Ureter (tissue), 1 donor: ENCODE measurements at places on chromosomes 5 and 9. TPM values are rescaled to one million over a fixed set of nuclear protein-coding genes. Genes with fewer than 3 reads are reported as not detected.

The GDA gene
- 6.6 TPM for total RNA-seq

The SOHLH1 gene
- not detected for total RNA-seq

The KCNV2 gene
- total RNA-seq: not detected

GRCh38 chr5:75059912-75060545 lies 7.7 kb upstream of the GCNT4 start:
- DNase-seq: no peak

DNA sequence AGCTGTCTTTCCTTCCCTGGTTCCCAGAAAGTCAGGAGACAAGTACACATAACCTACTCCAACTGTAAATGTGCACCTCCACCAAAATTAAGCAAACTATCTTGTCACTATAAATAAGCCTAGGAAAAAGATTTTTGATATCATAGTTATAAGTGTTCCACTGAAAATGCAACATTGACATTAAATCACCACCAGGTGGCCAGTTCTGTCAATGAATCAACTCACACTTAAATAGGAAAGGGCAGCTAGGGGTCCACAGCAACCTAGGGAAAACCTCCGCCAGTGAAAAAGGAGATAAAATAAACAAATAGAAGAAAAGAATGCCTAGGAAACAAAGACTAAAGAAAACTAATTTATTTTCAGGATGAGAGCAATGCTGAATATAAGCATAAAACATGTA lies 243.0 kb upstream of the PTPRD start:
- no peak for DNase-seq

- DNase-seq: no peak
Measured at GRCh38 chr9:108831496-108832178, 24.1 kb downstream of the ACTL7B start.

GRCh38 chr5:178421128-178421527 lies 169.1 kb downstream of the COL23A1 start:
- no peak for DNase-seq

DNA sequence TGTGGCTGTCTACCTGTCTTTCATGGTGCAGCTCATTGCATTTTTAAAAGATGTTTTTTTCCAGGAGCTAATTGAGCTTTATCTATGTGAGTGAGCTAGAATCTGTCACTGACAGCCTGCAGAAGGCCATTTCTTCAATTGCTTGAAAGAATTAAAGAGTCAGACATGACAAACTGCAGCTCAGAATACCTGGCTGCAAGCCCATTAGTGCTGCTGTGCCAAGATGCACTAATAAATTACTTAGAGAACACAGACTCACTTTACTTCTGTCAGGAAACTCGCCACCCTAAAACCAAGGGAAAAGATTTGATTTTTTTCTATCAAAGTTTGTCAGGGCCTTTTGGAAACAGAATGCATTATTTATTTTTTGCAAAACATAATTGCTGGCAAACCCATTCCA lies 368.3 kb downstream of the CAAP1 start:
- DNase-seq: peak; percentile 52

DNA sequence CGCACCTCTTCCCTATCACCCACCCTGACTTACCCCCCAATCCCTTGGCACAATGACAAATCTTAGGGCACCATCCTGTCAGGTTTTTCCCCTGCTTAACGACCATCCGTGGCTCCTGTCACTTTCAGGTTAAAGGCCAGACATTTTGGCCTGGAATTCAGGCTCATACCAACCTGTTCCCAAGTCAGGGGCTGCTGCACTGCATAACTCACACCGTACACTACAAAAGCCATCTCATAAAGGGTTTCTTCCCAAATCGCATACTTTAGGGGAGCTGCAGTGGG lies 7.5 kb upstream of the AKNA start:
- DNase-seq: no peak

DNA sequence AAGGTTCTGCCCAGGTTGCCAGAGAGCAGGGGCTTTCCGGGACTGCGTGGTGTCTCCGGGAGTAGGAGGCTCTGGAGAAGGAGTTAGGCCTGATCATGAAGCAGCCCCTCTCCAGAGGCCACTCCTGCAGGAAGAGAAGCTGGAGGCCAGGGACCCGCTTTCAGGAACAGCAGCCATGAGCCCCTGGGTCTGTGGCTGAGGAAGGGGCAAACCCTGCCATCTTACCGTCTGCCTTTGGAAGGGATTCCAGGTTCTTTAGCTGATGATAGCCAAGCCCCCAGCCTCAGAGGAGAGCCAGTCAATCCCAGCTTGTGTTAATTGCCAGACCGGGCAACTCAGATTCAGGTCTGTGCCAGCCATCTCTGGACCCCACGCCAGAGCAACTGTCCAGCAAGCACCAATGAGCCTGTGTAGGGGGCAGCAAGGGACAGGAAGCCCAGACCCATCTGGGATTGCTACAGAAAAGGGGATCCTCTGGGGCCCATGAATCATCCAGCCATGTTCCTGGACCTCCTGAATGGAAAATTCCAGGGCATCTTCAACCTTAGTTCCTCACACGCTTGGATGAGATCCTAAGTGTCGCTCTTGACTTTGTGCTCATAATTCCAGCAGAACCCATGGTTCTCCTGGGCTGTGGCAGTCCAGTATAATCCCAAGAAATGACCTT lies 42.7 kb upstream of the MVB12B start:
- DNase-seq: no peak

DNA sequence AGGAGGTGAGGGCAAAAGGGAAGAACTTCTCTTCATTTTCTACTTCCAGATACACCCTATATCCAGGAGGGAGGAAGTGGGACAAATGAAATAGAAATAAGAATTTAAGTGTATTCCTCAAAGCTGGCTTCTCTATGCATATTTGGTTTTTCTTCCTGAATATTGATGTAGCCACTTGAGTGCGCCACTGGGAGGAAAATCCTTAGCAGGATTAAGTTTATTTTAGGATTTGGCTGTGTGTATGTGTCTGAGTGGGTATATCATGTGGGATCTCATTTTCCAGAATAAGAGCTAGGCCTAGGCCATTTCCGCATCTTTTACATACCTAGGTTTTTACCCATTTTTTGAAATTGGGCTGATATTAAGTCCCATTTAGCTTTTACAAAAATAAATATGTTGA lies 42.5 kb downstream of the MAP1B start:
- DNase-seq: no peak

DNA sequence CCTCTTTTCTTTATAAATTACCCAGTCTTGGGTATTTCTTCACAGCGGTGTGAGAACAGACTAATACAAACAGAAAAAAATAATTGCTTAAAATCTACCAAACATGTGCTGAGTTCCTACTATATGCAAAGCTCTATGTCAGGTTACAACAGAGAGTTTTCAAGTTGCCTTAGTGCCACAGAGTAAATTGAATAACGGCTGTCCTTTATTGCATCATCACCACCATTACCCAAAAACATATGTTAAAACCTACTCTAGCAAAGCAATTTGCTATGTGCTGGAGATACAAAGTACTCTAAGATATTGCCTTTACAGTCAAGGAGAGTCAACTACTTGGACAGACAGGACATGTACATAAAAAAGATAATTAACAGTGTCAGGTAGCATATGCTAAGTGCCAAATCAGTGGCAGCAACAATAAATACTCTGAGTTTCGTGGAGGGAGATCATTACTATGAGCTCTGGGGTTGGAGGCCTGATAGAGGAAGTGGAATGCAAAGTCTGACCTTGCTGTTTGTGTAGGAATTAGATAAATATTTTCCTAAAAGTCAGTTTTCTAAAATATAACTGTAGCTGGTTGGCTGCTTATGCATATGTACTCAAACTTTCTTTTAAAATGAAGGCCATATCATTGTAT lies 1058.7 kb upstream of the WWC1 start:
- no peak for DNase-seq
